Hindlimb muscle (tissue), 1 donor: ENCODE measurements at places on chromosomes 1 and 21. TPM values are rescaled to one million over a fixed set of nuclear protein-coding genes. Genes with fewer than 3 reads are reported as not detected.

Gene GPATCH2
- polyA plus RNA-seq = 9.5 TPM

Gene NTNG1
- 9.7 TPM for polyA plus RNA-seq

Gene NCAM2
- polyA plus RNA-seq = 5.8 TPM

Gene NUDT4B
- polyA plus RNA-seq = not detected

Gene SLC1A7
- polyA plus RNA-seq = 0.41 TPM

Gene CRNN
- not detected for polyA plus RNA-seq

Gene MTARC2
- 17.4 TPM for polyA plus RNA-seq

Gene CACHD1
- polyA plus RNA-seq = 13.0 TPM

Gene OR2L8
- not detected for polyA plus RNA-seq

Gene MMEL1
- 0.59 TPM for polyA plus RNA-seq

Gene FAM3B
- not detected for polyA plus RNA-seq

DNA sequence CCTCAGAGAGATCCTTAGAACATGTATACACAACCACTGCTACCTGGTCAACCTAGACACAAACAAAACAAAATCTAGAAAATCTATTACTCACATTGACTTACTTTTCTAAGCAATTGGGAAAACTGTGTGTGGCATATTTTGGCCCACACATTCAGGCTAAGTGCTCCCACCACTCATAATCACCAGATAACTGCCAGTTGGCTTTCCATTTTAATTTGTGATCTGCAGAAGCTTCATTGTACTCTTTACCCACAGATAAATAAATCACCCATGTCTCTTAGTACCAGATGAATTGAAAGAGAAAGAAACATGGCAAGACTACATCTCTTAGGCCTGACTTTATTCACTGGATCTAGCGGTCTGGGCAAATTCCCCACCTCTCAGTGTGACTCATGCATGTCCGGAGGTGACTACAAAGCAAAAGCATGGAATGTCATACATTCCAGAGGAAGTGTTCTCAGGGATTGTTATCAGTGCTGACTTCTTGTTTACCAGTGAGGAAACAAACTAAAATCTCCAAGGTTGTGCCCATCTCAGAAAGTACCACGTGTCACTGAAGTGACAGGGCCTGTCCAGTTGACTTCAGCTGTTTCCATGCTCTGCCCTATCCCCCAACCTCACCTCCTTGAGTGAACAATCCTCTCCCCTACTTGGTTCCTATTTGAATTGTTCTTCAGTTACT, 52.4 kb upstream of the BCL10 start:
- no peak for DNase-seq

DNA sequence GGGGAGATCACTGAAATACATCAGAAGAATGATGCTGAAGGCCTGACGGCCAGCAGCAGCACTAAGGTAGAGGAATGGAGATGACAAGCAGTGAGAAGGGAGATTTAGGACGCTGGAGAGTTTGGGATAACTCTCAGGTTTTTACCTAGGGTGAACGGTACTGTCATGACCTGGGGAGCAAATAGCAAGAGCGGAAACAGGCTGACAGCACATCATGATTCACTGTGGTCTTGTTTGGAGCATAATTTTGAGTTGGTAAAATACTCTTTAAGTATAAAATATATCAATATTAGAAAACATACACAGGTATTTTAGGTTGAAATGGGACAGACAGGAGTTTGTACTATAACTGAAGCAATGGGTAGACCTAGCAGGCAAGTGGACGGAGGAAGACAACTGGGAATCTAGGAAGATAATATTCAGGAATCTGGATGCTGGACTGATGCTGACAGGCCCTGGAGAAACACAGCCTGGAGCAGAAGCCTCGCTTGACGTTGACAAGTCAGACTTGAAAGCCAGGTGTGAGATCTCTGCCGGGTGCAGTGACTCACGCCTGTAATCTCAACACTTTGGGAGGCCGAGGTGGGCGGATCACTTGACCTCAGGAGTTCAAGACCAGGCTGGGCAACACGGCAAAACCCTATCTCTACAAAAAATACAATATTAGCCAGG, 33.3 kb downstream of the ALG14 start:
- no peak for DNase-seq

DNA sequence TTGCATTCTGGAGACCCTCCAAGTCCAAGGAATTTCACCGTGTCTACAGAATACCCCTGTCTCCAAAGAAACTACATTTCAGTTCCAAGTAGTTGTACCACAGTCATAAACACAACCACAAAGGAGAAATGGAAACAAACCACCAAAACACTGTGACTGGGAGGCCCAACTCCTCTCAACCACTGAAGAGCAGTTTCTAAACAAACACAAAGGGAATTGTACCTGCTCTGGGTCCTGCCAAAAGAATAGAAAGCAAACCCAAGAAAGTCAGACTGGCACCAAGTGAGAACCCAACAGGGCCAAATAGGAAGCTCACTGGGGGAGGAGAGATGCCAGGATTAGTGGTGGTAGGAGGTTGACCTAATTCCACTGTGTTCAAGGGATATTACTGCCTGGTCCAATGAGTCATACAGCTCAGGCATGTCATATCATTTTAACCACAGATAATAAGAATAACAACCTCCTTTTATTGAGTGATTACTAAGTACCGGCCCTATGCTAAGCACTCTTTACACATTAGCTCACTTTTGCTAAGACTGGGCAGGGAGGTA, 123.9 kb upstream of the PPP2R5A start:
- no peak for DNase-seq

- no peak for DNase-seq
Measured at GRCh38 chr1:20187103-20187812, 940 bp upstream of the PLA2G2C start.

DNA sequence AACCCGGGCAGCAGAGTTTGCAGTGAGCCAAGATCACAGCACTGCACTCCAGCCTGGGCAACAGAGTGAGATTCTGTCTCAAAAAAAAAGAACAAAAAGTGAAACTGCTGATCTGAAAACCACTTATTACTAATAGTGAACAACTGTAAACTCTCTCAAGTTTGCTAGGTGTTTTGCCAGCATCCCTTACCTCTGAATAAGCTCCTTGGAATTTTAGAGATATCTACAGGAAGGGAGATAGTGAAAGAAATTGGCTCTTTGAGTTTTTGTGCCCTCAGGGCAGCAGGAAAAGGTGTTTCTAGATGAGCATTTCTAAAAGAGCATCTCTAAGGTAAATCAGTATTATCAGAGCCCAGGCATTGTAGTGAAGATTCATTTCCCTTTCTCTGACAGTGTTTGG, 27.1 kb downstream of the PARK7 start:
- DNase-seq = no peak

GRCh38 chr1:184627007-184627341, 127.7 kb downstream of the EDEM3 start:
- no peak for DNase-seq

DNA sequence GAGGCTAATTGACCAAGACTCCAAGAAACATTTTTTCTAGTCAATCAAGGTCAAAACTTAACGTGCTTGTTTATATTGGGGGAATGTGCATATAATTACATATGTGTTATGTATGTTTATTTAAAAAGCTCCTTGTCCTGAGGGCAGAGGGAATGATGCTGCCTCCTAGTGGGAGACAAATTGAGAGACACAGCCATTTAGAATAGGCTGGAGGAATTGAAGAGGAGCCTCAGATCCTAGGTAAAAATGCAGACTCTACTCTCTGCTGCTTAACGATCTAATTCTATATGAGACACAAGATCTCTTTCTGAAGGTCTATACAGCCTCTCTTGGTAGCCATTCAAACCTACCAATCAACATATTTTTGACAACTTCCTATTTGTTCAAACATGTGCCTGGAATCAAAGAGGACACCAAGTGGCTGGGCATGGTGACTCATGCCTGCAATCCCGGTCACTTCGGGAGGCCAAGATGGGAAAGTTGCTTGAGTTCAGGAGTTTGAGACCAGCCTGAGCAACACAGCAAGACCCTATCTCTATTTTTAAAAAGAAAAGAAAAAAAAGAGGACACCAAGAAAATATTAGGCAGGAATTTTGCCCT, 136.6 kb upstream of the ZNF648 start:
- no peak for DNase-seq

GRCh38 chr1:61052395-61053225, 29.8 kb upstream of the NFIA start:
- no peak for DNase-seq

- DNase-seq = no peak
Measured at GRCh38 chr1:203448521-203449061, 27.0 kb upstream of the PRELP start.

- DNase-seq = no peak
Measured at GRCh38 chr1:9753121-9753531, 70.6 kb downstream of the CLSTN1 start.

DNA sequence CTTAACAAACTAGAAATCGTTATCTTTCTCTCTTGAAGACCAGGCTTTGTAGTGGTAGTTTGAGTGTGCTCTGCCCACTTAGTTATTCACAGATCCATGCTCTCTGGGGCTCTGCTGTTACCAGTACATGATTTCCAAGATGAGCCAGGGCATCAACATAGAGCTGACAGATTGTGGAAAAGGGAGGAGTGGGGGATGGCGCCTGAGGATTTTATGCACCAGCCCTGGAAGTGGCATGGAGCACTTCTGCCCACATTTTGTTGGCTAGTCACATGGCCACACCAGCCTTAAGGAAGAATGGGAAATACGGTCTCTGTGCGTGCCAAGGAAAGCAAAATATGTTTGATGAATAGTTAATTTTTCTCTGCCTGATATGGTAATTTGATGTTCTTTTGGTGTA, 18.2 kb downstream of the TSNAX start:
- no peak for DNase-seq

DNA sequence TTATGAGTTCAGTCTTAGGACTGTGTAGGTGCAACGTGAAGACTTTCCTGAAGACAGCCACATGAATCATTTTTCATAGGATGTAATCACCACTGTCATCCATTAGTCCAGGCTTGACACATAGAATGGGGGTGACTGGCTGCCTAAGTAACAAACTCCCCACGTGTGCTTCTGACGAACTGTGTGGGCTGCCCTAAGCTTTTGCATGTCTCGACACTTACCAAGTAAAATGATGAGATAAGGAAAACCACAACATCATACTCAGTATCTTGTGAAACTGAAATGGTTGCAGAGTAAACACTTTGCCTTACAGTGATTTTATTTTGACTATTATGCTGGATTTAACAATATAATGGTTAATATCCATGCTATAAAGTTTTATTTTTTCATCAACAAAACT, 19.5 kb downstream of the ERG start:
- no peak for DNase-seq

- DNase-seq = no peak
Measured at GRCh38 chr21:34548781-34549376, 36.9 kb upstream of the KCNE1 start.

DNA sequence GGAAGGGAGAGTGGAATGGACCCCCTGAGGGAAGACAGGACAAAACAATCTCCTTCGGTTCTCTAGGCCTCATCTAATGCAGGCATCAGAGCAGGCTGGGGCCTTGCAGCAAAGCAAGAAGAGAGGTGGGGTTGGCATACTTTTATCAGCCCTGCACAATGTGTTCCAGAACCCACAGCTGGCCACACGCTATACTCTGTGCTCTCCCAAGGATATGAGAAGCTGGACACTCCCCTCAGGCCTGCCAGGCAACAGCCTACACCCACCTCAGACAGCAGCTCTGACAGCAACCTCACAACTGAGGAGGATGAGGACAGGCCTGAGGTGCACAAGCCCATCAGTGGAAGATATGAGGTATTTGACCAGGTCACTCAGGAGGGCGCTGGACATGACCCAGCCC, 27.3 kb downstream of the LY9 start:
- DNase-seq = no peak

DNA sequence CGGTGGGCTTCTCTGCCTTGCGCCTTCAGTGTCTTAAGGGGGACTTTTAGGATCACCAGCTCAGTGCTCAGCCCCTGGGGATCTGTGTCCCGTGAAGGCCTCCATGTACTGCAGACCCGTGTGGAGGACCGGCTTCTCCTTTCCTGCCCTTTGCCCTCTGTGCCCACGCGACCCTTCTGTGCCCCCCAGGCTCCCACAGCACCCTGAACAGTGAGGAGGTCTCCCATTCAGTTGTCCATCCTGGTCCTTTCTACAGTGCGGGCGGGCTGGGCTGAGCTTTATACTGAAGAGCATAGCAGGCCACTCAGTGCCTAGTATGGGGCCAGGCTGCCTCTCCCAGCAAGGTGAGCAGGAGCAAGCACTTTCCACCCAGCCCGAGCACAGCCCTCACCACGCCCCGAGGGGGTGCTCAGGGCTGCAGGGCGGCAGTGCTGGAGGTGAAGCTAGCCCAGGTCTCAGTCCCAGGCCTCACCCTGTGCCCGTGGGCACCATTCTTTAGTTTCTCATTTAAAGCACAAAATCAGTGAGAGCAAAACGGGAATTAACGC, 7.6 kb upstream of the TFF1 start:
- no peak for DNase-seq

- DNase-seq = no peak
Measured at GRCh38 chr1:100988121-100988520, 37.5 kb downstream of the DPH5 start.

DNA sequence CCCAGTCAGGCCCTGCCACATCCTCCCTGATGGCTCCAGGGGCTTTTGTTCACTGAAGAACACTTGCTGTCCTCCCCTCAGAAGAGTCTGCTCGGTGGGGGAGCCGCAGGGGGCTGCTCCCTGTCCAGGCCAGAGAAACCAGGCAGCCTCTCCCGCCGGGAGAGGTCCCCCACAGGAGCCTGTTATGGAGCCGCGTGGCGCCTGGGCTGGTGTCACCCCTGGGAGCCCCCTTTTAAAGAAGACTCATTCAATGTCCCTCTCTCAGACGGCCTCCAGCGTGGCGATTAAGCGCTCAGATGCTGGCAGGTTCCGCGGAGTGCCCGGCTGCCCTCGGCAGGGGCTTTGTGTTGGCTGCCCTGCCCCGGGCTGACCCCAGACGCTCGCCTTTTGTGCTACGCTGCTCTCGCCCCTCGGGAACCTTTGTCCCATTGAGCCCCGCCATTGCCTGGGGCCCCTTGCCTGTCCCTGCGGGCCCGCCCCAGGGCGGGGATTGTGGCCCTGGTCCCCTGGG, 43.1 kb downstream of the SKI start:
- no peak for DNase-seq

DNA sequence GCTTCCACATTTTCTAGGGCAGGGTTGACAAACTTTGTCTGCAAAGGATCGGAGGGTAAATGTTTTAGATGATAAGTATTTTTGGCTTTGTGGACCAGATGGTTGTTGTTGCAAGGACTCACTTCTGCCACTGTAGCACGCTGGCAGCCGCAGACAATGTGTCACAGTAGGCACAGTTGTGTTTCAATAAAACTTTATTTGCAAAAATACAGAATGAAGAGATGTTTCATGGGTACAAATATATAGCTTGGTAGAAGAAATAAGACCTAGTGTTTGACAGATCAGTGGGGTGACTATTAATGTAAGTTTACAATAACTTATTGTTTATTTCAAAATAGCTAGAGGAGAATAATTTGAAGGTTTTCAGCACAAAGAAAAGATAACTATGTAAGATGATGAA, 127.8 kb downstream of the GRIK3 start:
- DNase-seq = no peak
